Endodermal cell (in vitro differentiated cells): ENCODE measurements at places on chromosomes 1 and 21. TPM values are rescaled to one million over a fixed set of nuclear protein-coding genes. Genes with fewer than 3 reads are reported as not detected.

DNA sequence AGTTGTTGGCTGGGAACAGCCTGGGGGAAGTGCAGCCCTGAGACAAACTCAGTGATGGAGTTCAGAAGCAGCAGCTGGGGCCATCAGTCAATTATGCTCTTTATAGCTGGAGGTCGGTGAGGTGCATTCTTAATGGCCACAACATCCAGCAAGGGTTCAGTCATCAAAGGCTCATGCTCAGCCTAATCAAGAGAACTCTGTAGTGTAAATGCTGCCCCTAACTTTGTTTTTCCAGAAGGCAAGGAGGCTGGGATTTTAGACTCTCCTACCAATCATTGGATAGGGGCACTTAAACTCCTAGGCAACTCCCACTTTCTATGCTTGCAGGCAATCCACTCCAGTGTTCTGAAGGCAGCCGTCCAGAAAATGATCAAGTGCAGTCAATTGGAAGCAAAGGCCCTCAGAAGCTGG is 15.0 kb upstream of the RGS4 start:
- no peak for DNase-seq
- H3K4me3 ChIP-seq = no peak overlapping the region
- H3K27me3 ChIP-seq = no peaks in the 10 kb centered on the region
- H3K4me1 ChIP-seq = peaks cover 13% of the 10 kb centered on the region
- H3K27ac ChIP-seq = peak overlapping the region; percentile 45

Gene UBASH3A
- total RNA-seq = not detected in 3 replicates

Gene C1orf210
- total RNA-seq = 17.0 to 20.9 TPM (median 17.9 TPM) in 3 replicates

DNA sequence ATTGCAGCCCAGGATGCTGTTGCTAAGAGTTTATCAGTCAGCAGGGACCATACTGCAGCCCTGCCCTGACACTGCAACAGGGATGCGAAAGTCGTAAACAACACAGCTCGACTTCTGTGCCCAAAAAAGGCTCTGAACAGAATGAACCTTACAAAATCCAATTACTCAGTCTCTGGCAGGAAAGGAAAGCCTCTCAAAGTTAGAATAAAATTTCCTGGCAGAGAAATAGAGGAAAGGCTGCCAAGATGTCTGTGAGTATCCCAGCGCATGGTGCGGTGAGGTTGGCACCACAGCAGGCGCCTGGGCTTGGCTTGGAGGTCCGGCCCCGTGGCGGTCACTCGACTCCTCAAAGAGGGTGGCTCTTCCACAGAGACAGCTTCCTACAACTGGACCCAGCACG is 185.8 kb downstream of the PCP4 start:
- no peaks in the 10 kb centered on the region for H3K4me1 ChIP-seq
- peaks cover 76% of the 10 kb centered on the region for H3K36me3 ChIP-seq
- no peak for DNase-seq
- no peak overlapping the region for H3K27ac ChIP-seq

Gene LCE3E
- not detected in 2 replicates for total RNA-seq

Gene CATSPERE
- 0.33 to 0.34 TPM (median 0.33 TPM) in 3 replicates for total RNA-seq

DNA sequence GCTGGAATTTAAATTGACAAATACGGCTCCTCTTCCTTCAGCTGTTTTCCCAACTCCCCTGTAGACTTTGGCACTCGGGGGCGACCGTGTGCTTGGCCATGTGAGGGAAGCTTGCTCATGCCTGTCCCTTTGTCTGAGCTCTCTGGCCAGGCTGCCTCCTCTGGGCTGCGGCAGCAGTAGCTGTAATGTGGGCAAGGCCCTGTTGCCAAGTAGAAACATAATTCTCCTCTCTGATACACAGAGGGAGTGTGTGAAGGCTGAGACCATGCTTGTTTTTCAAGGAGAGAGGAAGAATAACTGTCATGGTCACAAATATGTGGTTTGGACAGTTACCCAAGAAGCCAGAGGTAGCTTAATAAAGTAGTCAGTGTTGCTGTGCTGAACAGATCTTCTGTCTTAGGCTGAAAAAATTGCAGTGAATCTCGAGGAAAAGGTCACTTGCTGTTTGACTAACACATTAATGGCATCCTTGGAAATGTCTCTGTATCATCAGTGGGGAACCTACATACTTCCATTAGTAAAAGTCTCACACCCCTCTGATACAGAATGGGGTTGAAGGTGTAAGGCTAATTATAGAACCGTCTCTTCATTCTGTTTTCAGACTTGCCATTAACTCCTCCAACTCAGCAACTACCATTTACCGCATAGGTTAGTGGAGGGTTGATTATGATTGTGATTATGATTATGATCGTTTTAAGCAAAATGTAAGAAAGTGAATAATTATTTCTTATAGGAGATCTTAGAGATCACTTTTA is 94.6 kb downstream of the TGFB2 start:
- H3K36me3 ChIP-seq = no peaks in the 10 kb centered on the region
- H3K27me3 ChIP-seq = no peaks in the 10 kb centered on the region
- H3K27ac ChIP-seq = no peak overlapping the region
- H3K4me1 ChIP-seq = no peaks in the 10 kb centered on the region

DNA sequence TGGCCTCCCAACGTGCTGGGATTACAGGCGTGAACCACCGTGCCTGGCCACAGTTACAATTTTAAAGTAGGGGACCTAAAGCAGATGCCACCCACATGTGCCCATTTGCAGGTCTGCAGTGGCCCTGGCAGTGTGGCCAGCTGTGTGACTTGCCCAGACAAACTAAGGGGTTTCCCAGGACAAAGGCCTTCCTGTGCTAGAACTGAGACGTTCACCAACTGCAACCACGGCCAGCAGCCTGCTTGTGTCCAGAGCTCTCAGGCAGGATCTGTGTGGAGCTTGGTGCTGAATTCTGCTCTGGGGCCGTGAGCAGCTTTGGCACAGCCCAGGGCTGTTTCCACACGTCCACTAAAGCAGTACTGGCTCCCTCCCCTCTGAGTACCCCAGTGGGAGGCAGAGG is 10.6 kb upstream of the PTTG1IP start:
- DNase-seq = no peak
- H3K27me3 ChIP-seq = no peaks in the 10 kb centered on the region
- H3K4me3 ChIP-seq = no peak overlapping the region
- H3K36me3 ChIP-seq = no peaks in the 10 kb centered on the region

DNA sequence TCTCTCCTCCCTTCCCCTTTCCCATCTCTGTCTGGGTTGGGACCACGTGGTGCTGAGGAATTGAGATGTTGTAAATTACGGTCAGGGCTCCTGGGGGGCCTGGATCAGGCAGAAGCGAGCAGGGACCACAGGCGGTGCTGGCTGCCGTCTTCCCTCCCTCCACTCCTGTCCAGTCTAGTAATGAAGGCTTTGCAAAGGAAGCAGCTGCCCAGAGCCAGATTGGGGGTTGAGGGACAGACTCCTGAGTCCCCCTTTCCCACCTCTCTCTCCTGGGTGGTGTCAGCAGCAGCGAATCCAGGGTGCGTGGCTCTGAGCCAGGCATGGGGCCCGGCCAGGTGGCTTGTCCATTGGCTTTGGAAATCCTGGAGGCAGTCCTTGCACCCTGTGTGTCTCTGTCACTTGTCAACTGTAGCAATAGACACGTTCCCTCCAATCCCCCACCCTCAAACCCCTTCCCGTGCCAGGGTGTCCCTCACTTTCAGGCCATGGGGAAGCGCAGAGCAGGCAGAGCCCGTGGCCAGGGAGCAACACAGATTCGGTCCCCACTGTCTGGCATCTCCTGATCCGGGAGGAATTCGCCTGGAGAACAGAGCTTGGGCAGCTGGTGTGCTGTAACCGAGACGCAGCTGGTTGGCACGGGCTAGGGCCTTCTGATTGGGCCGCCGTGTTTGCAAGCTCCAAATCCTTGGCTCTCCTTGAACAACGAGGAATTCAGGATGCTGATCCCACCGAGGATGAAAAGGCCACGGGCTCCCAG is 64.8 kb upstream of the WNT4 start:
- peak overlapping the region; percentile 64 for H3K27ac ChIP-seq
- no peaks in the 10 kb centered on the region for H3K36me3 ChIP-seq
- no peak overlapping the region for H3K4me3 ChIP-seq
- peaks cover 21% of the 10 kb centered on the region for H3K4me1 ChIP-seq

GRCh38 chr21:44433791-44434567 is 21.3 kb upstream of the LRRC3 start:
- no peaks in the 10 kb centered on the region for H3K27me3 ChIP-seq
- no peak overlapping the region for H3K27ac ChIP-seq

Gene MYBPH
- not detected in 3 replicates for total RNA-seq

- DNase-seq = no peak
- no peak overlapping the region for H3K4me3 ChIP-seq
- H3K36me3 ChIP-seq = no peaks in the 10 kb centered on the region
- no peak overlapping the region for H3K27ac ChIP-seq
- no peaks in the 10 kb centered on the region for H3K4me1 ChIP-seq
Measured at GRCh38 chr1:87951409-87951808, 622.7 kb downstream of the LMO4 start.

DNA sequence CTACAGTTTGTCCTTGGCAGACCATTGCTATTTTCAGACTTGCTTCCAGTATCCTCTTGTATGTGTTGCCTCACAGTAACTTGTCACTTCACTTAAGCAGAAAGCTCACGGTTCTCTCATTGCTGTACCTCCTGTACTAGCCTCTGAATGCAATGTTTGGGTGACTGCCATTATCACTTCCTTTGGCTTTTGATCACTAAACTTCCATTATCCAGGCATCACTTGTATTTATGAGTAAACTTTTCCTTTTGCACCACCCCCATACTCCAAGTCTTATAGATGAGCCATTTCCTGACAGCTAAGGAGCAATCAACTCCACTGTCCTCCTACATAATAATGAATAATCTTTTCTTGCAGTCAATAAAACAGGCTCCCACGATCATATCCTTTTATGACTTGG is 255.3 kb downstream of the PDE4B start:
- H3K4me3 ChIP-seq = no peak overlapping the region
- no peaks in the 10 kb centered on the region for H3K27me3 ChIP-seq
- H3K36me3 ChIP-seq = no peaks in the 10 kb centered on the region
- no peak overlapping the region for H3K27ac ChIP-seq

DNA sequence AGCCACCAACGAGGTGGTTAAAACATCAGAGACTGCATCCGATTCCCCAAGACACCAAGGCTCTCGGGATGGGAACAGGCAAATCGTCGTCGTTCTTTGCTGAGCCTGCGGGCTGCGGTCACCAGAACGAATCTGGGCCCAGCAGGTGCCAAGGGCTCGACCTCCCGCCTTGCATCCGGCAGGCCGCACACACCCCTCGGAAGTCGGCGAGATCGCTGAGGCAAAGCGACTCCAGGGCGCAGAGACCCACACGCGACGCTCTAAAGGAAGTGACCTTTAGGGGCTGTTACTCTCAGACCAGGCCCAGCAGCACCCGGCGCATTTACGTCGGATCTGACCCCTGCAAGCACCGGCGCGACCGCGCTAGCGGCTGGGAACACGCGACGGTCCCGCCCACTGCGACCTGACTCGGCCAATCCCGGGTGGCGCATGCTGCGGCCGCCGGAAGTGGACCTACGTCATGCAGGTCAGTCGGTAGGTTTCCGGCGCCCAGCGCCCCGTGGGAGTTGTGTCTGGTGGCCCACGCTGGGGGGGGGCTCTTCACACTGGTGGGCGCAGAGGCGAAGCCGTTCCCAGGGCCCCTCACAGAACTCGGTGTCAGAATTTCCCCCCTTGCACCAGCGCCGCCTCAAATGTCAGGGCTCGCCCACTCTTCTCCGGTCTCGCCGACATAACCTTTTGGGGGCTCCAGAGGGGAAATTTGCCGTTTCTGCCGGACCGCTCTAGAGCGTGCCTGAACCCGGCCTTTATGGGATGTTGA is 7.5 kb upstream of the PARK7 start:
- H3K27me3 ChIP-seq = no peaks in the 10 kb centered on the region
- DNase-seq = peak; percentile 52
- H3K4me1 ChIP-seq = no peaks in the 10 kb centered on the region
- no peak overlapping the region for H3K4me3 ChIP-seq
- H3K36me3 ChIP-seq = no peaks in the 10 kb centered on the region

GRCh38 chr1:209552406-209553264 is 30.9 kb upstream of the CAMK1G start:
- H3K4me1 ChIP-seq = no peaks in the 10 kb centered on the region
- no peaks in the 10 kb centered on the region for H3K36me3 ChIP-seq
- H3K27ac ChIP-seq = no peak overlapping the region

Gene PTP4A2
- 202 to 211 TPM (median 206 TPM) in 3 replicates for total RNA-seq

GRCh38 chr1:95467036-95467435 is 233.0 kb downstream of the RWDD3 start:
- DNase-seq = no peak
- H3K27ac ChIP-seq = no peak overlapping the region
- no peaks in the 10 kb centered on the region for H3K4me1 ChIP-seq
- no peak overlapping the region for H3K4me3 ChIP-seq
- H3K36me3 ChIP-seq = no peaks in the 10 kb centered on the region
- no peaks in the 10 kb centered on the region for H3K27me3 ChIP-seq

DNA sequence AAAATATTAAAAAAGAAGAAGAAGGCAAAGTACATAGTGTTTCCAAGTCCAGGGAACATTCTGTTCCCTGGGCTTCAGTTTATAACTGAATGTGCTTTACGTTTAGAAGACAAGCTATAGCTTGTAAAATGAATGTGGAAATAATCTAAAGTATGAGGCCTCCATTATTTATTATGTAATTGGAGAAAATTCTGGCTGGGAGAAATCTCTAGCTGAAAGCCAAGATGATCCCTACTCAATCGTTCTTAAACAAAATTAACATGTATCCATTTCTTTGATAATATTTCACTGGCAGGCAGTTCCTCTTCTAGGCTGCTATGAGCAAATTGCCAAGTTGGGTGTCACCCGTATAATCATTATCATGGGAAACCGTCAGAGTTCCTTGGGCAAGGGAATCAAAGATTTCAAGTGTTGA is 52.2 kb upstream of the ETS2 start:
- H3K4me3 ChIP-seq = no peak overlapping the region
- H3K27me3 ChIP-seq = no peaks in the 10 kb centered on the region
- no peaks in the 10 kb centered on the region for H3K36me3 ChIP-seq
- no peaks in the 10 kb centered on the region for H3K4me1 ChIP-seq

- no peaks in the 10 kb centered on the region for H3K4me1 ChIP-seq
- no peaks in the 10 kb centered on the region for H3K36me3 ChIP-seq
- DNase-seq = no peak
- H3K4me3 ChIP-seq = no peak overlapping the region
- no peaks in the 10 kb centered on the region for H3K27me3 ChIP-seq
Measured at GRCh38 chr1:160797861-160798273, 1.9 kb downstream of the LY9 start.

Gene CRP
- 0.92 to 1.2 TPM (median 1.2 TPM) in 3 replicates for total RNA-seq

Gene MPC2
- 30.7 and 34.7 TPM in 2 replicates for total RNA-seq

Gene TSNAX
- total RNA-seq = 45.6 to 55.4 TPM (median 48.1 TPM) in 3 replicates

- H3K27me3 ChIP-seq = no peaks in the 10 kb centered on the region
- H3K36me3 ChIP-seq = no peaks in the 10 kb centered on the region
- no peaks in the 10 kb centered on the region for H3K4me1 ChIP-seq
- no peak overlapping the region for H3K4me3 ChIP-seq
- no peak for DNase-seq
Measured at GRCh38 chr1:155504207-155504606, 58.4 kb downstream of the ASH1L start.

GRCh38 chr1:43936431-43937151 is 3.0 kb downstream of the ARTN start:
- H3K4me1 ChIP-seq = no peaks in the 10 kb centered on the region
- DNase-seq = peak; percentile 87
- H3K27me3 ChIP-seq = peaks cover 40% of the 10 kb centered on the region
- peak overlapping the region; percentile 77 for H3K4me3 ChIP-seq
- H3K36me3 ChIP-seq = no peaks in the 10 kb centered on the region

GRCh38 chr1:155012776-155013602 is 10.4 kb downstream of the ZBTB7B start:
- no peaks in the 10 kb centered on the region for H3K4me1 ChIP-seq
- H3K27ac ChIP-seq = no peak overlapping the region
- no peak overlapping the region for H3K4me3 ChIP-seq
- DNase-seq = no peak
- H3K36me3 ChIP-seq = peaks cover 10% of the 10 kb centered on the region
